ENCODE measurements at places on chromosomes 6 and 20.

- DNase-seq: no peak
Measured at GRCh38 chr6:2376429-2377355, 131.3 kb upstream of the GMDS start.

DNA sequence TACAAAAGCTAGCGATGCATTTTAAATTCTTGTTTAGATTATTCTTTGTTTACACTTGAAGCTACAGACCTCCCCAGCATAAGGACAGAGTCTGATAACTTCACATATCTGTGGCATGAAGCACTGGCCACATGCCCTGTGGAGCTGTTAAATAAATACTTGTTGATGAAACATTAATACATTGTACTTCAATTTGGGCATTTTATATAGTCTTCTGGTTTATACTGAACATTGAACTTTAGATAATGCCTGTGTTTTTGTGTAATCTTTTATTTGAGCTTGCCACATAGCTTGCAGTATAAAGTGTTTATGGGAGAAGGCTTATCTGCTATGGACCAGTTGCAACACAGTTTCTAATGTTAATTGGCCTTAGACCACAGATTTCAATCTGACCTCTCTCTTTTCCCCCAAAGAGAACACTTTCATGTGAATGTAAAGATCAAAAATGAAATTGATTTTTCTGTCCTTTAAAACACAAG, 48.2 kb downstream of the FRK start:
- no peak for DNase-seq

GRCh38 chr6:146598772-146599405, at the start of gene ADGB:
Gene ADGB (plus strand): TSS chr6:146598972. CDS start chr6:146599041, 69 bp downstream.
- DNase-seq: no peak

DNA sequence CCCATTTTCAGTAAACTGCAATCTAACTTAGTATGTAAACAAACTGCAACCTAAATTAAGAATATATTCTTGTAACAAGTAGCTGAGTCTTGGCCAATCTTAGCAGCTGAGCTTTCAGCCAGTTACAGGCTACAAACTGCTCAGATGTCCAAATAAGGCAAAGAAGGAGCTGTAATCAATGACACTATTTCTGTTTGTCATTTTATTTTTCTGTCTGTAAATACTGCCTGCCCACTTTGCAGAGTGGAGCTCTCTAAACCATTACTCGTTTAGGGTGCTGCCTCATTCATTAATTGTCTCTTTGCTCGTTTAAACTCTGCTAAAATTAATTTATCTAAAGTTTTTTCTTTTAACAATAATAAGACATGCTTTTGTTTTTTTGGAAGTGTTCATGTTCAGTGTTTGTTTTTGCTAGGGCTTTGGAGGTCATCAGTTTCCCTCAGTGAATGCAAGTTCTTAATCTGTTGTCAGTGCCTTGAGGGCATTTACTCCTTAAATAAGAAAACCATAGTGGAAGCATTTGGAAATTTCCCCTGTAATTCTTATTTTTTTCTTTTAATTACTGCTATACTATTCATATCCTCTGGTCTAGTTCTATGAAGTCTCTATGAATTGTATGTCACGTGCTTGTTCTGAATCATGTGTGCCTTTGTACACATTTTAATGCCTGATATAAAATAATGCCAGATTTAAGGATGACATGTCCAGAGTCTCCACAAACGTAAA, 3.6 kb upstream of the PRL start:
- DNase-seq: no peak

DNA sequence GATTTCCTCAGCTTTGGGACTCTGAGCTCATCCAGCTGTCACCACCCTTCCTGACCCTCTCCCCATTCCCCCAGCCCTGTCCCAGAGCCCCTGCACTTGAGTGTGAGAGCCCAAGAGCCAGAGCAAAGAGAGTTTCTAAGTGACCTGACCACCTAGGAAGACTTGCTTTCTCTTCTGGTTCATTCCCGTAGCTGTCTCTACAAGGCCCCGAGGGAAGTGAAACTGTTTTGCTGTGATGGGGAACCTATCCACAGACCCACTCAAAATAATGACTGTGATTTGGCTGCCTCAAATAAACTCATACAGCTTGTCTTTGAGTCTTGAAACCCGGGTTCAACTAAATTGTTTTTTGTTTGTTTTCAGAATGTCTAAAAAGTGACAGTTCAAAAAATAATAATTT, 74.6 kb upstream of the XRN2 start:
- no peak for DNase-seq

DNA sequence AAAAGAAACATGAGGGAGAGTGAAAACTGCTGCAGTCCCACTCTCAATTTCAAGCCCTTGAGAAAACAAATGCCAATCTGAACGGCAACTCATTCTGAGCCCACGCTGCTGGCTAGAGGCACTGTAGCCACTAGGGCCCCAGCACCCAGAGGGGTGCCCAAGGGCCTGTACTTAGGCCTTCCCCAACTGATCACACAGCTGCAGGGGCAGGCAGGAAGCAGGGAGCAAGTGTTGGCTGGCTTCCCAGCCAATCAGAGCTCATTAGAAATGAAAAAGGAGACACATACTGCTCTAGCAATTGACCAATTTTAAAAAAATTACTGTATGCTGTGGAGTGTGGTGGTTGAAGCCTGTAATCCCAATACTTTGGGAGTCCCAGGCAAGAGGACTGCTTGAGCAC, 3.7 kb upstream of the BEND3 start:
- no peak for DNase-seq

- DNase-seq: no peak
Measured at GRCh38 chr6:82955841-82956240, 109.8 kb downstream of the UBE3D start.

- DNase-seq: no peak
Measured at GRCh38 chr20:10209091-10209490, 9.5 kb upstream of the SNAP25 start.

DNA sequence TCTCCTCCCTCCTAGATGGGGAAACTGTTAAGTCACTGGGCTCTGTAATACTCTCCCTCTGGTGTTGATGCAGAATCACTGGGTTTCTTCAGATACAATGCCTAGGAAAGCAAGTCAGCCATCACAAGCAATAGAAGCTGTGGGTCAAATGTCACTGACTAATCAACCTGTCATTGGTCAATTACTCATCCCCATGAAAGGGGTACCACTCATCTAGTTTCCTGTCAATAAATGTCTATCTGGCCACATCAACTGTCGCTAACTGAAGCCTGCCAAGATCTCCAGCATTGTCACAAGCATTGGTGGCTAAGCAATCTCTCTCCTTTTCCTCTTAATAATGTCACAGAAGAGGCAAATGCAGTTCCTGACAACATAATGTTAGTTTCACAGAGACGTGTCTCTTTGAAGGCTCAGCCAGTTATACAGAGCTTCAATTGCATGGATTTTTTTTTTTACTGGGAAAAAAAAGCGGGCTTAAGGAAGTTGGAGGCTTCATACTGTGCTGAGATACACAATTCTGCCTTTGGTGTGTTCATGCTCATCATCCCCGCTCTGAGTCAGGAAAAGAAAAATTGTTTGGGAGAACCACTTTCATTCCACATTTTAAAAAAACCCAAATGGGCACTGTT, 355.9 kb downstream of the BTBD9 start:
- no peak for DNase-seq

DNA sequence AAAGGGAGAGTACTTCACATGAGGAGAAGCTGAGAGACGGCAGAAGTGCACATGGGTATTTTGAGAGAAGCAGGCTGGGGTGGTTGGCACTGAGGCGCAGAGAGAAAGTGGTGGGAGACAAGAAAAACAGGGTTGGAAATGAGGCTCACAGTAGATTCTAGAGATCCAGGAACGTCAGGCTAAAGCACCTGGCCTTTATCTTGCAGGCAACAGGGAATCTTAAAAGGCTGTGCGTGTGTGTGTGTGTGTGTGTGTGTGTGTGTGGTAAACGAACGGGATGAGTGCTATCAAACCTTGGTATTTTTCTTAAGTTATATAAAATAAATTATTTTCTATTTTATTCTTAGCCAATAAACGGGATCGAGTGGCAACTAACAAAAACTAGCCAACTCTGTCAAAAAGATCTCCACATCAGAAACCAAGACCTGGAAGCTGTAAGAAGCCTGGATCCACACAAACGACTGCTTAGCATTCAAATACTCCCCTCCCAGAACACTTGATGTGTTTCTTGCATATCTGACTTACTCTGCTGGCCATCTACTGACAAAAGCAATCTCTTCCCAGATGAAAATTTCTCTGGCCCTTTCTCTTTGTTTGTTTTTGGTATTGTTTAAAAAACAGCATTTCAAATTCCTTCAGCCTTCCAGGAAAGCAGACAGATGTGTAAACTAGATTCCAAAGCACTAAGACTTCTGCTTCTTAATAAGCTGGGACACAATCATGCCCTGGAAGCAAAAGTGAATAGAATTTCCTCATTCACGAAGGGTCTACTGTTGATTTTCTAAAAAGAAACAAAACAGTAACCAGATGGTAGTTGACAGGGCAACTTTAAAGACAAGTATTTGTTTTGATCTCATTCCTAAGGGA, 44.8 kb upstream of the FABP7 start:
- no peak for DNase-seq

- no peak for DNase-seq
Measured at GRCh38 chr6:84447651-84448050, 220.2 kb upstream of the CEP162 start.

DNA sequence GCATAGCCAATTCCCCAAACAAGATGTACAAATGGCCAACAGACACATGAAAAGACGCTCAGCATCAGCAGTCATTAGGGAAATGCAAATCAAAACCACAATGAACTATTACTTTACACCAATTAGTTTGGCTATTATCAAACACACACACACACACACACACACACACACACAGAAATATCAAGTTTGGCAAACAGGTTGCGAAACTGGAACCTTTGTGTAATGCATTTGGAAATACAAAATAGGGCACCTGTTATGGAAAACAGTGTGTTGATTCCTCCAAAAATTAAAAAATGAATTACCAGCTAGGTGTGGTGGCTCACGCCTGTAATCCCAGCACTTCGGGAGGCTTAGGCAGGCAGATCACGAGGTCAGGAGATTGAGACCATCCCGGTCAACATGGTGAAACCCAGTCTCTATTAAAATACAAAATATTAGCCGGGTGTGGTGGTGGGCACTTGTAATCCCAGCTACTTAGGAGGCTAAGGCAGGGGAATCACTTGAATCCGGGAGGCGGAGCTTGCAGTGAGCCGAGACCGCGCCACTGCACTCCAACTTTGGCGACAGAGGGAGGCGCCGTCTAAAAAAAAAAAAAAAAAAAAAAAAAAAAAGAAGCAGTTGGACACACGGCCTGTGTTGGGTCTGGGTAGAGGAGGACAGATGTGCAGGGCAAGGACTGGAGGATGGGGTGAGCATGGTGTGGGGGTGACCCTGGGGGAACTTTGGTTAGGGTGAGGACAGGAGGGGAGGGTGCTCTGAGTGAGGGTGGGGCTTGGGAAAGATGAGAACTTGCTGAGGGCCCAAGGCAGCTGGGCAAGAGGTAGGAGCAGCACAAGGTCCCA, 23.8 kb downstream of the HLA-F start:
- no peak for DNase-seq

DNA sequence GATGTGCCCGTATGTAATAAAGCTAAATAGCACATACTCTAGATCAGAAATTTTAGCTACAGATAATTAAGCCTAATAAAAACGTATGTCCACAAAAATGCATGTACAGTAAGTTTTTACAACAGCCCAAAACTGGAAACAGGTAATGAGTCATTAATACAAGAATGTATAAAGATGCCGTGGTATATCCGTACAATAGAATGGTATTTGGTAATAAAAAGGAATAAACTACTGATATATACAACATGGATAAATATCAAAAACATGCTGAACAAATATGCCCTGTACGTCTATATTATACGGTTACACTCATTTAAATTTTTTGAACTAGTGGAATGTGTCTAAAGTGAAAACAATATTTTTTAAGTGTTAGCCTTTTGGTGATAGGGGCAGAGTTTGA, 128.2 kb upstream of the ADGRB3 start:
- DNase-seq: no peak

GRCh38 chr6:36029464-36029863, 1.9 kb downstream of the MAPK14 start:
- no peak for DNase-seq

DNA sequence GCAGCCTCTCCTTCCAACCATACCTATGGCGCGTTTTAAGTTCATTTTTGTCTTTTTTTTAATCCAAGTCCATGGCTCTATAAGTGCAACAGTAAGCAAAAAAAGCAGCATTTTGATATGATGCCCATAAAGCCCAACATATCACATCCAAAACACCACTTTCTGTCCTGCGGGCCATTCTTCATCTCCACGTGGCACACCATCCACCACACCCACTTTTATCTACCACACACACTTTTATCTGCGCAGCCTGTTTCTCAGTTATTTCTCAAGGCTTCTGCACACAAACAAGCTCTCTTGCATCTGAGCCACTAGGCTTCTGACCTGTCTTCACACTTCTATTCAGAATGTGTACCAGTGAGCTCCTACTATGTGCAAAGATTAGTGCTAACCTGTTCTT, 5.3 kb downstream of the GCLC start:
- no peak for DNase-seq

DNA sequence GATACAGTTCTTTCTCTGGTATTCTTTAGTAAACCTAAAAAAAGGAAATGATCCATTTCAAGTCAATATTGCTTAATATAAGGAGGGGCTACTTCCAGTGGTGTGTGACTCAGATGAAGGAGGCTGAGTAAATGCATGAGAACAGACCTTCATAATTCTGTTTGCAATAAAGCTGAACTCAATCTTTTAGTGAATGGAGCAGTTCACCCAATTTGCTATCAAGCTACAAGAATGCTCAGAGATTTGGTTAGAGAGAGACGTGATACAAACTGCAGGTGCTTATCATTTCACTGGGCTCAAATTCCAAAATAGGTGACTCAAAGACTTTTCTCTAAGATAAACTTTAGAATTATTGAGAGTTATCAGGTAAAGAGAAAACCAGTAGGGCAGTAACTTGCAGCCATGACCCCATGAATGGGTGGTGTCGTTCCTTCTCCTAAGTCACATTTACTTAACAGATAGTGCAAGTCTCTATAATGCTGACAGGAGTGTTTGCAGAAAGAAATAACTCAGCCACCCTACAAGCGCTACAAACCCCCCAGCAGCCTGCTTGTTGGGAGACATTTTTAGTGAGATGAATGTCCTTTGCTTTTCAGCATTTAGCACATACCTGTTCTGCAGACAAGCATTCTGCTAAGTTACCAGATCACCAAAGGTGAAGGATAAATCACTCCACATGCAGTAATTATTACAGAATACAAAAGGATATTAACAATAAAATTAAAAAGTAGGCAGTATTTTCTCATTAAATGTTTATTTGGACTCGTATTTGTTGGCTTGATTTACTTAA, 16.4 kb upstream of the BLOC1S5 start:
- no peak for DNase-seq

Data from D721Med (cell line).